ENCODE measurements at places on chromosomes 13 and 19.

GRCh38 chr19:55635334-55635717 lies 5.5 kb upstream of the ZNF580 start:
- DNase-seq, result no peak

DNA sequence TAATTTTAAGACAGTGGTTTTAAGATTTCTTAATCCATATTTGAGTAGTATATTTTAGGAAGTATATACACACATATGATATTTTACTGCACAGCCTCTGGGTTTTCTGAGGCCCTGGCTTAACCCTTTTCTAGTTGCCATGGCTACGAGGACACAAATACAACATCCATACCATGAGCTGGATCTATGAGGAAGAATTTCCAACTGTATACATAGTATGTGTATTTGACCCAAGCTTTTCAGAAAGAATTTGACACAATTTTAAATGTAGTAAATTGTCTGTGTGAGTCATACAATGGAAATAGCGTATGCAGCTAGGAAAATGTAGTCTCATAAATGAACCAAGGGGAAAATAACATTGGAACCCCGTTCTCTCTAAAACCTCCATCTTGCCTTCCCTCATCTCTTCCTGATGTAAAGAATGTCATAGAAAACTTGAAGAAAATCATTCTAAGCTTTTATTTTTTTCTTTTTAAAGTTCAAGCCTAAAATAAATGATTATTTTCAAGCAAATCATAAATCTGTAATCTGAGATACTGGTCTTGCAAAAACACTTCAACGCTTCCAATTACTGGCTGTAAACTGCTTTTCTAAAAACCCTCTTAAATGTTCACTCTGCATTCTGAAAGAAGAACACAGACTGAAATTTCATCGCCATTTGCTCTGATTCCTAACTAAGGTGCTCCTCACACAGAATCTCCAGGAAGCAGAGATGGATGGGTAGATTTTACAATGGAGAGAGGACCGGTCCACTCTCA lies 172.4 kb downstream of the LACC1 start:
- no peak for DNase-seq

DNA sequence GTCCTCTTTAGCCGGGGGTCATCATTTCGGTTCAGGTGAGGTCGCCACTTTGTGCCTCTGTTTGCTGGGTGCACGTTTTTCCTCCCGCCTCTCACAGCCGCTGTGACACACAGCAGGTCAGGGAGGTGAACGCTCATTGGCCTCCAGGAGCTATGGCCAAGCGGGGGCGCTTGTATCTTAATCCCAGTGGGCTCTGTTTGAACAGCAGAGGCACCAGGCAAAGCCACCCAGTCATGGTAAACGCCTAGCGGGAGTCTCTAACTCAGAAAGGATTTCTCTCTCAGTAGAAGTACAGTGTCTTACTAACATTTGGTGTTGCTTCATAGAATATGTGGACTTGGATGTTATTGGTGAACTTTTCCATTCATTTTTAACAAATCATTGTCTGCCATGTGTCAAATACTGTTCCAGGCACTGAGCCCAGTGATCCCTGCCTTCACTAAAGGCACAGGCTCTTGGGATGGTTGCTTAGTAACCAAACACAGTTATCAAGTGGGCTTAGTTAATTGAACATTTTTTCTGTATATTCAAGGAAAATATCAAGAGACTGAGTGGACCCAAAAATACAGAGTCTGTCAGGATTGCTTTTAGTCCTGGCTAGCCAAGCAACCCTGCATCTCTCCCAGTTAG lies 186.7 kb downstream of the STK24 start:
- DNase-seq, result no peak

DNA sequence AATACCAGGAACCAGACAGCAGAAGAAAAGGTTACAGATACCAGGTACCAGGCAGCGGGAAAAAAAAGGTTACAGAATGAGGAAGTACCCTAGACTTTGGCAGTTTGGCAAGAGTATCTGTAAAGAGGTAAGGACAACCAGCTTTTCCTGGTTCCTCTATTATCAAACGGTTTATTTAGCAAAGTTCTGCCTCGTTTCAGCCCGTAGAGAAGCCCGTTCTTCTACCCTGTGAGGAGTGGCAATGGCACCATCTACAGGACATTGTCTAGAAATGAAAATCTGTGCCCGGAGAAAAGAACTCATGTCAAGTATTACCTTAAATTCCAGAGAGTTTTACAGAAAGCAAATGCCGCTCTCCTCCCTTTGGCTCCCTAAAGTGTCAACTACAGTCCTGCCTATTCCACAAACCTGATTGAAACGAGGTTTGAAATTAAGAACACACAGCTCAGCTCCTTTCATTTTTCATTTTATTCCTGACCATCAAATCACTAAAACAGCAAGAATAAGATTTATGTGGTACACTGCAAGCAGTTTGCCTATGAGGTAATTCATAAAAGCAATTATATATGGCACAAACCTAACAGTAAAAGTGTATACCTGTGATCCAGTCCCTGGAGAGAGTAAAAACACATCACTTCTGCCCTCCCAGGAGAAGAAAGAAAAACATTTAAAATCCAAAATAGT lies 226.3 kb downstream of the SLC7A1 start:
- DNase-seq, result no peak

DNA sequence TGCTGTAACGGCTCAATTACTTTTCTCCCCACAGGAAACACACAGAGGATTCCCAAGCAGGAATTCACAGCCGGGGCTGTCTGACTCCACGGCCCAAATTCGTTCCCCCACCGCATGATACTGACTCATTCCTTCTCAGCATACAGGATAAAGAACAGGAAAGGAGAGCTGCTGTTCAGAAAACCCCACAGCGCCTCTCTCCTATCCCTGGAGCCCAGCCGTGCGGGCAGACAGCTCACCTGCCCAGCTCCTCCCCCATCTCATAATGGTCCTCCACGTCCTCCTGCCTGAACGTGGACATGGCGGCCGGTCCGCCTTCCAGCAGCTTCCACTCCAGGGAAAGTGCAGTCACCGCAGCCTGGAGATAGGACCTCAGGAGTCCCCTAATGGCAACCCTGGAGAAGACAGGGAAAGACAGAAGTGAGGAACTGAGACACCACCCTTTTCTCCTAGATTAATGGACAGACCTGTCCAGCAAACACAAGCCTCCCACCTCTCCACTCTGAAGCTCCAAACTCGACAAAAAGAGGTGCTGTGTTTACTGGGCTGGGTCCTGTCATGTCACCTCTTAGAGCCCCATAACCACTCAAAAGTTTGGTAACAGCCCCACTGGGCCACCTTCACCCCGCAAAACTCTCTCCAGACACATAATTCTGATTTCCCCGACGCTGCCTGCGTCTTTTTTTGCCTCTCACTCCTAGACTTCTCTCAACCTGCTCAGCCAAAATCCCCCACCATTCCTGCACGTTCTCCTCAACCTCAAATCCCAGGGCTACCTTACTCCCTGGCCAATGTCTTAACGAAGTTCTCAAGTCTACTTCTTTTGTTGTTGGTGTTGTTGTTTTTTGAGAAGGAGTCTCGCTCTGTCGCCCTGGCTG lies 1.2 kb downstream of the DAPK3 start:
- DNase-seq, result no peak

DNA sequence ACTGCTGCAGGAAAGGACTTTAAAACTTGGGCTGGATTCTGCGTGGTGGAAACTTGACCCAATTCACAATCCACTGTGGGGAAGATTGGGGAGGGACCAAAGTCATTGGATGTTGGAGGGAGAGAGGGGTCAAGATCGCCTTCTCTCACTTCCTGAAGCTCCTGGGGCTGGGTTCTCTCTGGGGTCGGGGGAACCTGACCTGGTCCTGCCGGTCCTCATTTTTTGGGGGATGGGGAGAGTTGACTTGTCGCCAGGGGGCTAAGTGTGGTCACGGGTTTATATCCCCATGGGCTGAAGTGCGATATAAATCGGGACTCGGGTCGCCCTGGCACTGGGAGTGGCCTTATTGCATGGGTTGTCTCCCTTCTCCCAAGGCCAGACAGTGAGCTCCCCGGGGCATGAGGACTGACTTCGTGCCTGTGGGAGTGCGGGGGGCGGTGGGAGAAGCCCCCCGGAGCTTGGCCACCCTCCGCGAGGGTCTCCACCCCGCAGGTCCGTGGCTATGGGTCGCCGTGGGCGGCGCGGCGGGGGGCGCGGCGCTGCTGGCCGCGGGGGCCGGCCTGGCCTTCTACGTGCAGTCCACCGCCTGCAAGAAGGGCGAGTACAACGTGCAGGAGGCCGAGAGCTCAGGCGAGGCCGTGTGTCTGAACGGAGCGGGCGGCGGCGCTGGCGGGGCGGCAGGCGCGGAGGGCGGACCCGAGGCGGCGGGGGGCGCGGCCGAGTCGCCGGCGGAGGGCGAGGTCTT lies 6.3 kb downstream of the ICAM5 start:
- DNase-seq, result no peak

- no peak for DNase-seq
Observed at GRCh38 chr19:23310729-23311211, 60.6 kb upstream of the ZNF724 start.

- DNase-seq, result no peak
Observed at GRCh38 chr19:1575323-1576241, 7.5 kb upstream of the MEX3D start.

DNA sequence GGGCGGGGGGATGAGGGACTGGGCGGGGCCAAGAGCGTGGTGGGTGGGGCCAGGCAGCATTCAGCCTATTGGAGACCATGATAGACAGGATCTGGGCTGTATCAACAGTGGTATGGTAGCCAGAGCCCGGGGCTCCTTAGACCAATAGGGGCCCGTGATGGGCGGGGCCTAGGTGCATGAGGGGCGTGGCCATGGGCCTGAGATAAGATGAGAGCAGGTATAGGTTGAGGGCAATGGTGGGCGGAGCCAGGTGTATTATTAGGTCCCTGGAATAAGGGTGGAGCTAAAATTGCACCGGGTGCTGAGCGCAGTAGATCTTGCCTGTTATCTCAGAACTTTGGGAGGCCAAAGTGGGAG lies 5.3 kb downstream of the ABCA7 start:
- DNase-seq, result peak; percentile 62

DNA sequence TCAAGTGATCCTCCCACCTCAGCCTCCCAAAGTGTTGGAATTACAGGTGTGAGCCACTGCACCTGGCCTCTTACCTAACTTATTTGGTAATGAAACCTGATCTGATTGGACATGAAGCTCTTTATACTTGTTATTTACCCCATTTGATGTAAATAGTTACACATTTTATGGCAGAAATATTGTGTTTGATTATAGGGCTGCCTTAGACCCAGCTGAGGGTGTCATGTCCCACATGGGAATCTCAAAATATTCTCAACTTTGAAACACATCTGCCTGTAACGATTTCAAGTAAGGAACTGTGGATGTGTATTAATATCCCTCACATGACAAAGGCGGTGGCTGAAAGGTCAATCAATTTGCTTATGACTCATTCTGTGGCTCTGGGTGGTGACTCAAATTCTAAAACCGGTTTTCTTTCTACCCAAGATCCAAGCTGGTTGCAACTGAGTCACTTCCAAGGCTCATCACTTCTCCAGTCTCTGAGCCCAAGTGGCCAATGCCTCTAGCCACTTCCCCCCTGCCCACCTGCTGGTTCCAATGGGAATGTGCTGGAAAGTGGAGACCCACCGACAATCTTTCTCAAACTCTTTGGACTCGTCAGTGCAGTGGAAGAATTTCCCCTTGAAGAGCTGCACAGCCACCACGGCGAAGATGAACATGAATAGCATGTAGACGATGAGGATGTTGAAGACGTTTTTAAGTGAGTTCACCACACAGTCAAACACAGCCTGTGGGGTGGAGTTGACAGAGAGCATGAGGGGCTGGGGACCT lies 110.9 kb downstream of the IER2 start:
- no peak for DNase-seq

DNA sequence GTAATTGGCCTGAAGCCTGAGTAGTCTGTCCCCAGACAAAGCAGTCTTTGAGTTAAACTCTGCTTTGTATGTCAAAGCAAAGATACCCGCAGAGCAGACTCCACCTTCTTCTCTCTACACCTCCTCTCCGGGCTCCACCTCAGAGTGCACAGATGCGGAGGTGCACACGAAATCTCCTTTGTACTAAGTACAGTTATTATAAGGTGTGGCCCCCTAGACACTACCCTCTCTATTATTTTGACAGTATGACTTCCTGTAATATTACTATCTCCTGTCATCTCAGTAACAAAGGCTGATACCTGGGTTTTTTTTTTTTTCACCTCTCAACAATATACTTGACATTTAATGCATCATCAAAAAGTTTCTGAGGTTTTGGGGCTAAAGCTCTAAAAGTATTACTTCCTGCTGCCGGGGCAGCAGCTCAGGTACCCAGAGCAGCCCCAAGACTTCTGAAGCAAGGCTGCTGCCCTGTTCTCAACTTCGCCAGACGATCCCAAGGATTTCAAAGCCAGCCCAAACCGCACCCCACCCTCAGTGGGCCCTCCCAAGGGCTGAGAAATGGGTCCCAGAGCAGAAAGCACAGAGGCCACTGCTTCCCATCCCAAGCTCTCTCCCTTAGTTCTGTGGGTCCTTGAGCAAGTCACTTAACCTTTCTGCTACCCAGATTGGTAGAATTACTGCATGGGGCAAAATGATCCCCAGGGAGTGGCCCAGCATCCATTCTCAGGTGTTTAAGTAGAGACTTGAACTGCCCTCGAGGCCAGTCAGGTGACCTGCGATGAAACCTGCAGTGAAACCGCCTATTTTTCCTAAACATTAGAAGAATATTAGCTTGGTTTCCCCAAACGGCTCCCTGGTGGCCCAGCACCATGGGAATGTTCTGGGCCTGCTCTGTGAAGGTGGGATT lies 180.6 kb downstream of the FOXO1 start:
- peak; percentile 66 for DNase-seq

GRCh38 chr13:111462221-111462764 lies 141.9 kb downstream of the TEX29 start:
- no peak for DNase-seq

- no peak for DNase-seq
Observed at GRCh38 chr13:88112526-88112925, 441.4 kb downstream of the SLITRK5 start.
